ENCODE measurements at places on chromosomes 1 and 21.

DNA sequence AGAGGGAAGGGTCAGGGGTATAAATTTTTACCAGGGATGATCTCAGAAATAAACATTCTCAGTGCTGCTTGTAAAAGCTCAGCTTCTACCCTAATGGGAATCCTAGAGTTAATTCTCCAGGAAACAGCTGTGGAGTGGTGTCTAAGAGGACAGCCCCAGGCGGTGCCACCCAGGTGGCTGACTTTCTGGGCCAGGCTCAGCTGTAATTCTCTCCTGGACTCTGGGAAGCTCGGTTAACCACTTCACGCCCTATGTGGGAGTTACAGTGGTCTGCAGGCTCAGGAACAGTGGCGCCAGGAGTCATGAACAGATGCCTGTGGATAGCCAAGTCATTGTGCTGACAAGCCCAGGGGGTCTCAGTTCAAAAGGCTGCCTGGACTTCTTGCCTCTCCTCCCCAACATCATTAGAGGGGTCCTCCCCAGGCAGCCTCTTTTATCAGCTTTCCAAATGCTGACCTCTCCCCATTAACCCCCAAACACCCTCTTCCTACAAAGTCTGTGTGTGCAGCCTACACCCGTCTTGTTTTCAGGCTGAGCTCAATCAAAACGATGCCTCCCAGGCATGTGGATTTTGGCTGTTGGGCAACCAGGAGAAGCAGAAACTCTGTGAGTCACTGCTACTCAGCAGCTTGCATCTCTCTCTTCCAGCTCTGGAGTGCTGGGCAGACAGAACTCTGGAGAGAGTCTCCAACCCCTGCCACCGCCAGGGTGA, 1.2 kb downstream of the HHIPL2 start:
- H3K27me3 ChIP-seq, result no peaks in the 10 kb centered on the region
- H3K27ac ChIP-seq, result no peak overlapping the region
- H3K4me3 ChIP-seq, result no peak overlapping the region
- H3K4me1 ChIP-seq, result no peaks in the 10 kb centered on the region
- DNase-seq, result peak; percentile 69

DNA sequence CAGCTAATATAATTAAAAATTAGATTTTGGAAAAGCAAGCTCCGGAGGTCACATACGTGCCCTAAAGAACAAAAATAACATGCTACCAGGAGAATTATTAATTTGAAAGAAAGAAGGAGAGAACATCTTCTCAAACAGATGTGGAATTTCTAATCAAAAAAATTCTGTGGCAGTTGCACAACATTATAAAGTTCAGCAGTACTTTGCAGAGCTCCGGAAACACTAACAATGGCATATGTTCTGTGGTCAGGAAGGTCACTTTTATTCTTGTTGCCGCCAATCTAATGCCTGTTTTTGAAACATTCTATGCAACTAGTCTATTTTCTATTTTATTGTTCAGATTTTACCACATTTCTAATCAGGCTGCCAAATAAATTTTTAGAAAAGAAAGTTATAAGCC, 186.8 kb downstream of the SMYD3 start:
- no peak overlapping the region for H3K27ac ChIP-seq
- no peaks in the 10 kb centered on the region for H3K4me1 ChIP-seq
- H3K36me3 ChIP-seq, result no peaks in the 10 kb centered on the region
- H3K4me3 ChIP-seq, result no peak overlapping the region
- no peak for DNase-seq

- no peaks in the 10 kb centered on the region for H3K36me3 ChIP-seq
- no peak overlapping the region for H3K27ac ChIP-seq
- H3K4me3 ChIP-seq, result no peak overlapping the region
- H3K27me3 ChIP-seq, result no peaks in the 10 kb centered on the region
- DNase-seq, result no peak
- no peaks in the 10 kb centered on the region for H3K4me1 ChIP-seq
These were observed 134.6 kb downstream of the HUNK start for GRCh38 chr21:32007456-32007855.

DNA sequence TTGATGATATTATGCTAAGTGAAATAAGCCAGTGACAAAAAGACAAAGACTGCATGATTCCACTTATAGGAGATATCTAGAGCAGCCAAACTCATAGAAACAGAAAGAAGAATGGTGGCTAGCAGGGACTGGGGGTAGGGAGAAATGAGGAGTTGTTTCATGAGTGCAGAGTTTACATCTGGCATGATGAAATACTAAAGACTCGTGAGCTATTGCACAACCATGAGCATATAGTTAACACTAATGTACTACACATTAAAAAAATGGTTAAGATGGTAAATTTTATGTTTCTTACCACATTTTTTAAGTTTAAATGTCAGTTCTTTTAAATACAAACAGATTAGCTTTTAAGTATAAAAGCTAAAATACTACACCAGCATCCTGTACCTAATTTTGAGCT, 57.8 kb downstream of the ESRRG start:
- H3K27ac ChIP-seq, result no peak overlapping the region
- no peak overlapping the region for H3K4me3 ChIP-seq
- no peaks in the 10 kb centered on the region for H3K36me3 ChIP-seq

GRCh38 chr1:19033926-19034680, 77.6 kb upstream of the IFFO2 start:
- H3K27ac ChIP-seq, result no peak overlapping the region
- no peaks in the 10 kb centered on the region for H3K27me3 ChIP-seq
- no peaks in the 10 kb centered on the region for H3K36me3 ChIP-seq

- no peaks in the 10 kb centered on the region for H3K36me3 ChIP-seq
- H3K4me3 ChIP-seq, result no peak overlapping the region
These were observed 116.5 kb downstream of the KCNK1 start for GRCh38 chr1:233730380-233730779.

- no peaks in the 10 kb centered on the region for H3K36me3 ChIP-seq
- no peak overlapping the region for H3K4me3 ChIP-seq
- H3K27me3 ChIP-seq, result no peaks in the 10 kb centered on the region
- no peak overlapping the region for H3K27ac ChIP-seq
- DNase-seq, result no peak
These were observed 76.8 kb upstream of the HNRNPU start for GRCh38 chr1:244941121-244941520.

- DNase-seq, result no peak
- H3K4me3 ChIP-seq, result no peak overlapping the region
- no peaks in the 10 kb centered on the region for H3K27me3 ChIP-seq
- H3K27ac ChIP-seq, result no peak overlapping the region
- no peaks in the 10 kb centered on the region for H3K36me3 ChIP-seq
These were observed 77.3 kb upstream of the KCNJ15 start for GRCh38 chr21:38179511-38179910.

DNA sequence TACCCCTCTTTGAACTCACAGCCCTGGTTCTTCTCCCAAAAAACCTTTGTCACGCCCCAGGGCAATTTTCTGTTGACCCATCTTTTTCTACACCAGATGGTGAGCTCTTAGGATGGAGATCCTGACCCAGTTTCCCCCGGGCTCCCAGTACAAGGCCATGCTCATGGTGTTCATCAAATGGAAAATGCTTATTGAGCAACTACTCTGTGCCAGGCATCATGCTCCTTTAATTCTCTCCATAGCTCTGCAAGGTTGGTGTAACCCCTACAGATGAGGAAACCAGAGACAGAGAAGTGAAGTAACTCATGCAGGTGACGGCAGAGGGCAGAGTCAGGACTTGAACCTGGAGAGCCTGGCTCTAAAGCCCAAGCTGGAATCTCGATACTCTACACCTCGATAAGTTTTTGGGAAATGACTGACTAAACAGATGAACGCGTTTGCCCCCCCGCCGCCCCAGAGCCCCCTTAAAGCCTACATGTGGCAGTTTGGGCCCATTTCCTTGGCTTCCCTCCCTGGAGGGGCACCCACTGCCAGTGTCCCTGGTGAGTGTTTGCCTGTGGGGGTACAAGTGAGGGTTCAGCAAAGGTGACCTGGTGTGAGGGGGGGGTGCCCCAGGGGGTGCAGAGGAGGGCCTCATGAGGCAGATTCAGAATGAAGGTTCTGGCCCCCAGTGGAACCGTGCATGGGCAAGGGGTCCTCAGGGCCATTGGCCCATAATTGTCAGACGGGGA, 30.2 kb upstream of the RUNX3 start:
- no peaks in the 10 kb centered on the region for H3K27me3 ChIP-seq
- H3K4me1 ChIP-seq, result no peaks in the 10 kb centered on the region
- no peaks in the 10 kb centered on the region for H3K36me3 ChIP-seq

DNA sequence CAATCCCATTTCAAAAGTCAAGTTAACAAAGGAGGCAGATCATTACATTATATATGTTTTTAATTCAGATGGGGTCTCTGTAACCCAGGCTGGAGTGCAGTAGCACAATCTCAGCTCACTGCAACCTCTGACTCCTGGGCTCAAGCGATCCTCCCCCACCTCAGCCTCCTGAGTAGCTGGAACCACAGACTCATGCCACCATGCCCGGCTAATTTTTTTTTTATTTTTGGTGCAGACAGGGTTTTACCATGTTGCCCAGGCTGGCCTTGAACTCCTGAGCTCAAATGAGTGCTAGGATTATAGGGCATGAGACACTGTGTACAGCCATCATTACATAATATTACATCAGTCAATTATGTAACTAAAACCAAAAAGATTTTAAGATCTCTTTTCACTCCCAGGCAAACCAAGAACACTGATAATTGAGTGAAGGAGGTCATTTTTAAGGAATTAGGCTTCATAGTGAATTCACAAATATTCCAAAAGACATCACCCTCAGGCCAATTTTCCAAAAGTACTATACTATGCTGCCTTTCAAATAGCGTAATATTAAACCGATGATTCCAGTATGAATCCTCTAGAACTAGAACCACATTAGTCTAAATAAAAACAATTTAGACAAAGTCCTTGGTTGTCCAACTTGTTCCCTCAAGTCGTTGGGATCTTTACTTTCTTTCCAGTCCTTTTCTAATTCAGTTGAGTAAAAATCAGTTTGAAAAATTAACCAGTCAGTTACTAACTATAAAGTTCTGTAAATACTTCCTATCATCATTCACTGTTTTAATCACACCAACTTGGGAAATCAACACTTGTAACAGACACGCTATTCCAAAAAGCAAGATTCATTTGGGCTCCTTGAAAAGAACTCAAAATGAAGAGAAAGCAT, 16.1 kb downstream of the TOMM20 start:
- H3K4me1 ChIP-seq, result no peaks in the 10 kb centered on the region
- DNase-seq, result peak; percentile 23
- H3K27me3 ChIP-seq, result no peaks in the 10 kb centered on the region
- no peak overlapping the region for H3K27ac ChIP-seq
- peaks cover 95% of the 10 kb centered on the region for H3K36me3 ChIP-seq

DNA sequence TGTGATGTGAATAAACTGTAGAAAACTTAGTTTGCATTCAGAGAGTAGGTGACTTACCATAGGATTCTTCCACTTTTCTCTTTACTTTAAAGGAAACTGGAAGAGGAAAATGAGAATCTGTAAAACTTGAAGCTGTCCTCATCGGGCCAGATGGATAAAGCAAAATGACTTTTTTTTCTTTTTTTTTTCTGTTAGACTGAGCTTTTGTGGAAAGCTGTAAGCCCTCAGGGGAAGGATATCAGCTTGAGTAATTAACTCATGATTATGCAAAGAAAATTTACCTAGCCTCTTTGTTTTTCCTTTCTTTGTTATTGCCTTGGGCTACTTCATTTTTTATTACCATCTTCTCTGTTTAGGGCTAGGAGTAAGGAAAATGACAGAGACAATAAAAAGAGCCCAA, 53.4 kb downstream of the DPH5 start:
- no peak overlapping the region for H3K4me3 ChIP-seq
- peaks cover 3% of the 10 kb centered on the region for H3K4me1 ChIP-seq
- H3K27me3 ChIP-seq, result no peaks in the 10 kb centered on the region
- H3K36me3 ChIP-seq, result peaks cover 41% of the 10 kb centered on the region
- no peak overlapping the region for H3K27ac ChIP-seq

GRCh38 chr21:30800605-30801004, 12.5 kb downstream of the KRTAP8-1 start:
- H3K27me3 ChIP-seq, result no peaks in the 10 kb centered on the region
- DNase-seq, result no peak
- H3K27ac ChIP-seq, result no peak overlapping the region
- H3K36me3 ChIP-seq, result no peaks in the 10 kb centered on the region
- no peak overlapping the region for H3K4me3 ChIP-seq

DNA sequence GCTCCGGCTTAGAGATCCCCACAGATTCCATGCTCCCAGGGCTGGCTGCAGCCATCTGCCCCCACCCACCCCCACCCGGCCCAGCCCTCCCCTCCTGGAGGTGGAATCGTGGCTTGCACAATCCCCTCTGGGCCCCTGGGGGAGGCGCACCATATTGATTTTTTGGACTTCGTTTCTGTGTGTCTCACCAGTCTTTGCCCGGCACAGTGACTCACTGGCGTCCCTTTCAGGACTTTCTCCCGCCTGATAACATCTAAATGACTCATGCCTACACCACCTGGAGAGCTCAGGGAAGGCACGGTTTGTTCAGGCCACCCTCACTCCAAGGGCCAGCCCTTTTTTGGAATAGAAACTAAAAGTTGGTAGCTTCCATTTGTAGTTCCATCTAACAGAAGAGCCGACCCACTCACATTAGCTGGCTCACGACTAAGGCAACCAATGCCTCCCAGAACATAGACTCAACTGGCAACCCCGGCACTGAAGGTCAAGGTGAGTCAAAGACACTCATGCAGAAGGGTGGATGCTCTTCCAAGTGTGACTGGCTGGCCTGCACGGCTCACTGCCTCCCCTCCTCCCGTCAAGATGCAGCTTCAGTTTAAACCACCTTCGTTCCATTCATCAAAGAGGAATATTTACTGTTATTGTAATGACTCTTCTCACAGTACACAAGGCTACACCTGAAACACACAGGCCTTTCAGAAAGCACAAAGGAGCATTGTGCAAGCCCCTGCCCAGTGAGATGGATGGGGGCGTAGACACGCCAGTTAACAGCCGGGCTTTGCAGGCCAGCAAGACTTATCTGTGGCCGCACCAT, 18.1 kb upstream of the ETS2 start:
- no peak overlapping the region for H3K4me3 ChIP-seq
- H3K27me3 ChIP-seq, result no peaks in the 10 kb centered on the region
- peak; percentile 76 for DNase-seq
- H3K27ac ChIP-seq, result no peak overlapping the region

GRCh38 chr1:93358293-93358692, 12.6 kb downstream of the DR1 start:
- no peaks in the 10 kb centered on the region for H3K4me1 ChIP-seq
- H3K36me3 ChIP-seq, result peaks cover 94% of the 10 kb centered on the region
- no peak overlapping the region for H3K27ac ChIP-seq
- DNase-seq, result peak; percentile 49

- no peak overlapping the region for H3K4me3 ChIP-seq
- no peaks in the 10 kb centered on the region for H3K27me3 ChIP-seq
- DNase-seq, result no peak
- H3K4me1 ChIP-seq, result peaks cover under 1% of the 10 kb centered on the region
- no peaks in the 10 kb centered on the region for H3K36me3 ChIP-seq
These were observed 28.2 kb upstream of the KCNE1 start for GRCh38 chr21:34540206-34540605.

GRCh38 chr1:15501208-15502032, 22.6 kb downstream of the CASP9 start:
- no peak overlapping the region for H3K4me3 ChIP-seq
- H3K27me3 ChIP-seq, result no peaks in the 10 kb centered on the region
- H3K36me3 ChIP-seq, result no peaks in the 10 kb centered on the region
- H3K4me1 ChIP-seq, result no peaks in the 10 kb centered on the region
- DNase-seq, result peak; percentile 92

All from endodermal cell (in vitro differentiated cells).